Pons (tissue), 1 donor: ENCODE measurements at places on chromosomes 2 and 18.

GRCh38 chr2:138087751-138088593 is 123.7 kb downstream of the HNMT start:
- DNase-seq, result no peak

DNA sequence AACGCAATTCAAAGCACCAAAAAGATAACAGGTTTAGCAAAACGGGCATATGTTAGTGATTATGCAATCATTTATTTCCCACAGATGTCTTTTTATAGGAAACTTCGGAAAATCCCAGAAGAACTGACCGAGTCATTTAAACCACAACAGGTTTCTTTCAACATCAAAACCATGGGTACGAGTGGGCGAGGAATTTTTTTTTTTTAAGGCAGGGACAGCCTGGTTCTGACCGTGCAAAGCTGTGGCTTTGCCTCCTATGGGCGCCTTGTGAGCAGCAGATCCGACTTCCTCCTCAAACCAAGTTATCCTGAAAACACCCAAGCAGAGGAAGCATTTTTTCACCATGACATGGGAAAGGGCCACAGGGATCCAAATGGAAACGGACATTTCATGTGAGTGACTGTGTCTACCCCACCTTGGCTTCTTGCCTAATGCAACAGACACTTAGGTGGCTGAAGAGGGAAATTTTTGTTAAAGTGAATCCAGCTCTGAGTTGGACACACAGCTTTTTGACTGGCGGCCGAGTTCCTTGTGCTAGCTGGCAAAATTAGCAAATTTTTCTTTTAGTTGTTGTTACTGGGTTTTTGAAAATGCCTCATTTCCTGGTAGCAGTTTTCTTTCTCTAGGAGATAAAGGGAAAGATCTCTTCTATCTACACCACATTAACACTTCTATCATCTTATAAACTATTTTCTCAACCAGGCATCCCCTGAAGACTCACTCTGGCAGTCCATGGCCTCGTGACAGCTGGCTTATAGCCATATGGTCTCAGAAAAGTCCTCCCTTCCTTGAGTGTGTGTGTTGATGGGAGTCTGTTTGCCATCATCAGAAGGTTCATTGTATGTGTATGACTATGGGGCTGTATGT is 487.4 kb upstream of the ZEB2 start:
- DNase-seq, result no peak

DNA sequence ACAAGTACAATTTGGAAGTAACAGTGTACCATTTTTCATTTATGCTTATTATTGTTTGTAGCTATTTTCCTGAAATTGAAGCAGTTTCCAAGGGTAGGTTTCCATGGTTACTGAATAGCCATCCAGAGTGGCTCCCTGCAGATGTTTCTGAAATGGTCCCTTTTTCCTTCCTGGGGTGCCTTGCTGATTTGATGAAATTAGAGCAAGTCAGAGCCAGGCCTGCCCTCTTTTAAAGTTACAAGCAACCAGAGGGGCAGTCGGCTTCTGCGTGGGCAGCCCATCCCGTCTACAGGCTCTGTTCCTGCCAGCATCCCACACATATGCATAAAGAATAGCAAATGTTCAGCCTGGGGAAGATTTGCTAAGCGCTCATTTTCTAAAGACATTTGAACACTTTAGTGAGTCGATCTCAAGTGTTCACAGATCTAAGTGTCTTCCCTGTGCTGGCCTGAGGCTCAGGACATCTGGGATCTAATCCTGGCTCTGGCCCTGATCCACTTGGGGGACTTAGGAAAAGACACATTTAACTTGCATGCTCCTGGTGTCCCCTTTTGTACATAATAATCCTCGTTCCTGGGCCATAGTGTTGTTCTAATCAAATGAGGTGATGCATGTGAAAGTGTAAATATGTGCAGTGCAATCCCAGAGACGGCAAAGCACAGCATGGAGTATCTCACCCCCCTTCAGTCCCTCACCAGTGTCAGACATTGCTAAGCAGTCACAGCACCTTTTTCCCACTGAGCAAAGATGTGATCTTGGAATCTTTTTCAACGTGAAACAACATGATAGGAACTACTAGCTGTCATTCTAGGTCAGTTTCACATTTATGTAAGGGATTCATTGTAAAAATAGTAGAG is 92.2 kb downstream of the STPG4 start:
- no peak for DNase-seq

DNA sequence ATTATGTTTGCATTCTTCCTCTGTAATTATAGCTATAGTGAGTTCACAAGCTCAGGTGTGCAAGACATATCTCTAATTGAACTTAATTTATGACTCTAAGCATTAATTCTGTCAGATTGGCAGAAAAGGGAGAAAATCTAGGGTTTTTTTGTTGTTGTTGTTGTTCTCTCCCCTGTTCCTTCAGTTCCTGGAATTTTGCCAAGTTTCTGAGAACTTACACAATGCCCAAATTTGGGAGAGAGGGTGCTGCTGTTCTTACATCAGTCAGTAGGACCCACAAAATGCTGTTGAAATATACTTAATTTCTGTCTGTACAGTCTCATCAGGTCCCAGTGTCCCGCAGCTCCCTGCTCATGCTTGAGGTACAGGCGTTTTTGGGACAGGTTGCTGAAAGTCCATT is 221.8 kb upstream of the RBMS1 start:
- DNase-seq, result no peak

DNA sequence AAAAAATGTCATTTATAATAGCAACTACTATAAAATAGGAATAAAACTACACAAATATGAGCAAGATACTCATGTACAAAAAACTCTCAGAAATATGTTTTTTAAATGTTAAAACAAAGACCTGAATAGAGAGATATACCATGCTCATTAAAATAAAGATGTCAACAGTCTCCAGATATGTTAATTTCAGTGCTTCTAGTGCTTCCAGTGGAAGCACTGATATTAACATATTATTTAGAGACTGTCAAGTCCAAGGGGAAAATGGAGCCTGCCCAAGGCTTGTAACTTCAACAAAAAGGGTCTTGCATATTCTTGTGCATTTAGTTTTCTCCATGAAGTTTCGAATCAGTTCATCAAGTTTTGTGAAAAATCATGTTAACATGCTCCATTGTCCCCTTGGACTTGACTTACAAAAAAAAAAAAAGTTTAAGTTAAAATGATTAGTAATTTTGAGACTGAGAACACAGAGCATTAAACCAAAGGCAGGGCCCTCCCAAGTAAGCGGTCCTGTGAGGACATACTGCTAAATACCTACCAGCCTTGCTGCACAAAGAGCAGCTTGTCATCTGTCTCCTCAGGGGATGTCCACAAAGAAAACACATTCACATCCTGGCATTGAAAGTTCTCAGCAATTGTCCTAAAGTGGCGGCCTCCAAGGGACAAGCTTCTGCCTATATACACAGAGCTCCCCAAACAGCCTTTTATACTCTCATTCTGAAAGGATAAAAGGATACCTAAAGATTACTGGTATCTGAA is 501.9 kb upstream of the CHAC2 start:
- no peak for DNase-seq
